ENCODE measurements at places on chromosomes 1 and 21.

- no peak for DNase-seq
Observed at GRCh38 chr1:115088871-115089419, 358 bp downstream of the TSPAN2 start.

DNA sequence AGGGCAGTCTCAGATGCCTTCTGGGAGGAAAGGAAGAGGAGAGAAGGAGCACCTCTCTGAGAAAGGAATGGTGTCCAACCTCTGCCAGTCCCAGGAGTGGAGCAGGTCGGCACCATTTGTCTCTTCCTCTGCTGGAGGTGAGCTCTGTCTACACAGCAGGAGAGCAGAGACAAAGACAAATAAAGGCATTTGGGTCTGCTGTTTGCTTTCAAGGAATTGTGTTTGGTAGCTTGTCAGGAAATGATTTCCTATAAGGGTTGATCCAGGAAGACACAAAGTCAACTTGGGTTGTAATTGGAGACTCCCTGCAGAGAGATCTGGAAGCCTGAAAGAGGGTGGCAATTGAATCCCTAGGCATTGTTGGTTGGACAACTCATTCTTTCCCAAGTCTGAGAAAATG lies 34.5 kb upstream of the PLXNA2 start:
- no peak for DNase-seq

- no peak for DNase-seq
Observed at GRCh38 chr1:212135166-212135565, 99.6 kb downstream of the DTL start.

DNA sequence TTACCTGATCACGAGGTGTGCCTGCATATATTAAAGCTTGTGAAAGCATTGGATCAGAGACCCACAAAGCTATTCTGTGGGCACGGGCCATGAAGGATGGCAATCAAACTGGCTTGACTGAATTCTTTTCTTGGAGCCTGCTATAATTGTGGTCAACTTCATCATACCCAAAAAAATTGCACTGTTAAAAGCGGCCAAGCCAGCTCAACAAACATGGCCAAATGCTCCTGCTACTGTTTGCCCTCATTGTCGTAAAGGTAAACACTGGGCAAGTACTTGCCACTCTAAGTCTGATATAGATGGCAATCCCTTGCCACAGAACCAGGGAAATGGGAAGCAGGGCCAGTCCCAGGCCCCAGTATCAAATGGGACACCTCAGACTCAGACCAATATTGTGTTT lies 6.6 kb upstream of the GSTM5 start:
- DNase-seq: no peak

- DNase-seq: no peak
Observed at GRCh38 chr1:47558601-47559593, 121.1 kb downstream of the FOXD2 start.

- DNase-seq: no peak
Observed at GRCh38 chr1:66350001-66350547, 183.9 kb upstream of the SGIP1 start.

DNA sequence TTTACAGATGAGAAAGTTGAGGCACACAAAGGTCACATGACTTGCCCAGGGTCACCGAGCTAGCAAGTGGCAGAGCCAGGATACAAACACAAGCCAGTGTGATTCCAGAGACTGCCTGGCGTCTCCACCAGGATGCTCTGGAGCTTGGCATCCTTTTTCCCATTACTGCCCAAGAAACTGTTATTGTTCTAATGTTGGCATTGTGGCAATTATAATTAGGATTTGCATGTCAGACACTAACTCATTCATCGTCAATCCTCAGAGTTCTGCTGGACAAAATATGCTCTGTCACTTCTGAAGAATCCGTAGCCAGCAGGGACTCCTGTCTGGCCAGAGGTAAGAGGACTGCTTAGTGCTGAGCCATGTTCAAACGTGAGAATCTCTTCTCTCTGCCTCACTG lies 8.8 kb downstream of the KAZN start:
- no peak for DNase-seq

DNA sequence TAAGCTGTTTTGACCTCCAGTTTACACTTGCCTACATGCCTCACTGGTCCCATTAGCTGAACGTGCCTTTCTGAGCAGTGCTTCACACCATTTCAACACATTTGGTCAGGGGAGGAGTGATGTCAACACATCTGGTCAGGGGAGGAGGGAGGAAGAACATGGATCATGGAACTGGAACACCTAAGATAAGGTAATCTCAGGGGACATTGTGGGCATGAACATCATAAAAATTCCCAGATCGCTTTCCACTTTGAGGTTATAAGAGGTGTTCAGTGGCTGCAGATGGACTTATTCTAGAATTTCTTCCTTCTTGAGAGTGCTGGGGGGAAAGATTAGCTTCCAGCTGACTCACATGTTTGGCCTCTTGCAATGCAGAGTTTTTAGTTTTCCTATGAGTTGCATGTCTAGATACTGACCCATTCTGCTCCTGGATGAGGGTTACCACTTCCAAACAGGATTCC lies 2.0 kb downstream of the QSOX1 start:
- no peak for DNase-seq

GRCh38 chr21:41813226-41813625 lies 46.4 kb upstream of the RIPK4 start:
- DNase-seq: no peak

DNA sequence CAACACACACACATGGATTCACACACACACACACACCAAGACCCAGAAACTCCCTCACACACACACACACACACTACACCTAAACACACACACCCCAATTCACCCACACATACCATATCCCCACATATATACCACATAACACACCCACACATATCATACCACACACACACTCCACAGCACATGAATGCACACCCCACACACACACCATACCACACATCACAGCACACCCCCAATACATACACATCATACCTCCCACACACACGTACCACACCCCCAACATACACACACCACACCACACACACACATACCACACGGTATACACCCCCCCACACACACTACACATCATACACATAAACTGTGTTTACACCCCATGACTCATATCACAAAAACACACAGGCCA lies 80.0 kb downstream of the DMRTB1 start:
- DNase-seq: no peak

- DNase-seq: no peak
Observed at GRCh38 chr1:87812871-87813577, 484.3 kb downstream of the LMO4 start.

GRCh38 chr1:114094363-114094634 lies 59.4 kb downstream of the SYT6 start:
- no peak for DNase-seq

GRCh38 chr1:64312431-64312830 lies 109.0 kb downstream of the UBE2U start:
- no peak for DNase-seq

DNA sequence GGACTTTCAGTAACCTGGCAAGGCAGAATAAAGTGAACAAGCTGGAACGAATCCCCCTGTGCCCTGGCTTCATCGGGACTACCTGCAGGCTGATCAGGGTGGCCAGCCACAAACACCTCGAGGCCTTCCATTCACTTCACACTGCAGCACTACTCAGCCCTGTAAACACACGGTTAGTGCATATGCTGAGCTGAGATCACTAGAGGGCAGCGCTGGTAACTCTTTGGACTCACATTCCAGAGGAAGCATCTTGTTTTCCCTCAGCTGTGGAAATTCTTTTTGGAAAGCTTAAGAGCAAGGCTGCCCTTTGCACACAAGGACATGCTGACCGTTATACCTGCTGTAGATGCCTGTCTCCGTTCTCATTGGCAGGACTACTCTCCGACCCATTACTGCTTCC lies 32.1 kb downstream of the PCSK9 start:
- DNase-seq: peak; percentile 43

GRCh38 chr1:206921772-206922265 lies at the start of gene FCMR:
TSS of gene FCMR (minus strand) at chr1:206921941. CDS start at chr1:206921854, 87 bp downstream.
- DNase-seq: no peak

DNA sequence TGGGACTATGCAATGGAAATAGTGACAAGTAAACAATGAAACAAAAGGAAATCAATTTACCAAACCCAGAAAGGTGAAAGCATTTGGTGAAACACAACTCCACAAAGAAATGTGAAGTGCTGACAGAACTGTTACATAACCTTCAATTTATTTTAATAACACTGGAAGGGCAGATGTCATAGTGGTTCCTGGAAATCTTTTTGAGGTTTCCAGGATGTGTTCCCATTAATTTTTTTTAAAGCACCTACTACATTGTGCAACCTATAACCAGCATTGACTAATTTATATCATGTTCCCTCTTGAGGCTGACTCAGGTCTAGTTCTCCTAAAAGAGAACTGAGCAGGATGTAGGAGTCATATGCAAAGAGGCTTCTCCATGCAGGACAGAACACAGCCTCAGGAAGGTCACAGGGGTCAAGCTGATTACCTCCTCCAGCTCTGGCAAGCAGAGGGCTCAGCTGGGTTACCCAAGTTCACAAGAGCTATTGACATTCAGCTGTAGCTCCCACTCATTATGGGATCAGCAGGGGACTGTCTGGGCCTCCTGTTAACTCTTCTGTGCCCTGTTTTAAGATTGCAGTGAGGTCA lies 157.1 kb upstream of the NRIP1 start:
- no peak for DNase-seq

- no peak for DNase-seq
Observed at GRCh38 chr1:237258871-237259270, 216.9 kb downstream of the RYR2 start.

GRCh38 chr1:109626682-109627408 lies 7.2 kb downstream of the AMPD2 start:
- DNase-seq: no peak

GRCh38 chr1:50109116-50109515 lies 396 bp downstream of the ELAVL4 start:
- DNase-seq: no peak

GRCh38 chr1:182122913-182123260 lies 61.4 kb upstream of the ZNF648 start:
- no peak for DNase-seq

DNA sequence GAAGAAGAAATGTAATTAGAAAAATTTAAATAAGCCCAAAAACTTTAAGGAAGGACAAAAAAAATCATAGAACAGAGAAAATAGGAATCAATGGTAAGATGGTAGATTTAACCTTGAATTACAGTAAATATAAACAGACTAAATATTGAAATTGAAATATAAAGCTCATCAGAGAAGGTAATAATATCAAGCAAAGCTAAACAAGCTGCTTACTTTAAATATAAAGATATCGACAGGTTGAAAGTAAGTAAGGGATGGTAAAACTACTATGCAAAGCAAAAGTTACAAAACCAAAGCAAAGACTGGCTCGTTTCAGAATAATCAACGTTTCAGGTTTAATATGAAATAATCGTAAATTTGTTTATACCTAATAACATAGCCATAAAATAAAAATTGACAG lies 137.0 kb upstream of the KCNJ15 start:
- DNase-seq: no peak

GRCh38 chr1:24960071-24960801 lies 30.2 kb upstream of the RUNX3 start:
- no peak for DNase-seq

DNA sequence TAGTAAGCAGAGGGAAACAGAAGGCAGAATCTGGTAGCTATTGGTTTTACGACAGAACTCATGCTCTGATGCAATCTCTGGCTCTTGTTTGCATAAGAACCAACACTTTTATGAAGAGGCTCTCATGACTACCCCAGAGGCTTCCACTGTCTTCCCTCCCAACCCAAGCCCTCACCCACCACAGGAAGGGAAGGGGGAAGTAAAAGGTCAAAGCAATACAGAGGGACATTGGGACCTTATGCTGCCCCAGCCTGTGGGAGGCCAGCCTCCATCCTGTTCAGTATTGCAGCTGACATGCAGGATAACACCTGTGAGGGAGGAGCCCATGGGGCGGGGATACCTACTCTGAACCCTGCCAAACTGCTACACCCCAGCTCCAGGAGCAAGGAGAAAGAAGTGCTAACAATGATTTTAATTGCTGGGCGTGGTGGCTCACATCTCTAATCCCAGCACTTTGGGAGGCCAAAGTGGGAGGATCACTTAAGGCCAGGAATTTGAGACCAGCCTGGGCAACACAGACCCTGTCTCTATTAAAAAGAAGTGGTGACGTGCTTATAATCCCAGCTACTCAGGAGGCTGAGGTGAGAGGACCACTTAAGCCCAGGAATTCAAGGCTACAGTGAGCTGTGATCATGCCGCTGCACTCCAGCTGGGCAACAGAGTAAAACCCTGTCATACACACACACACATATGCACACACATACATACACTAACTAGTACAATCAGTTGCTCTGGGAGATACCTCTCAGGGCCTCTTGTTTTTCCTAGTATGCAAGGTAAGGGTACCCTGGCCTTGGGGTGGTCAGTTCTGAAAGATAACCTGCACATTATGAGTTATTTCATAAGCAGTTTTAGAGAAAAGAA lies 9.5 kb downstream of the MR1 start:
- DNase-seq: no peak

- DNase-seq: no peak
Observed at GRCh38 chr21:44695184-44695583, 1.8 kb upstream of the KRTAP10-12 start.

DNA sequence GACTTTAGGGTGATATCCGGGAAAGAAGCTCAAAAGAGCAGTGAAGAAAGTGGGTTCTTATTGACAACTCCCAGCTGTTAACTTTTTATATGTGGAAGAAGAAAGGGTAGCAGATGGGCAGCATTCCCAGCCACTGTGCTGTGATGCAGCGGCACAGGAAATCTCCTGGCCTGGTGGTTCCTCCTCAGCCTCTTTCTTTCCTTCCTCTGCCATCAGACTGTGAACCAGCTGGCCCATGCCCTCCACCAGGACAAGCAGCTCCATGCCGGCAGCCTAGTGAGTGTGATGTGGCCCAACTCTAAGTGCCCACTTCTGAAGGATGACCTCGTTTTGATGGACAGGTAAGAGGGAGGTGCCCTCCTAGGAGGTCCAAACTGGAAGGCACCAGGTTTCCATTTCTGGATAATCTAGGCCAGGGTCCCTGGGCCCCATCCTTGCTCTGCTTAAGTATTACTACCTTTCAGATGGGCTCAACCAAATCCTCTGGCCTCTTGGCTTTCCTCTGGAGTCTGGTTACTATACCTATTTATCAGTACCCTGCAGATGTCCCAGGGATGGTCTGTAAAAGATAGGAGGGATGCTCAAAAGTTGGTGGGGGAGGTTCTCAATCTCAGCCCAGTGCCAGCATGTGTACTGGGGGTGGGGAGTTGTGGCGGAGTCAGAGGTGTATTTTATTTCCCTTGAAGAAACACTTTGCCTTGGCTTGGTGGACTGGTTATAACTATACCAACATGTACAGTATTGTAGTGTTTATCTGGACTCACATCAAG lies 17.0 kb downstream of the MFN2 start:
- no peak for DNase-seq

DNA sequence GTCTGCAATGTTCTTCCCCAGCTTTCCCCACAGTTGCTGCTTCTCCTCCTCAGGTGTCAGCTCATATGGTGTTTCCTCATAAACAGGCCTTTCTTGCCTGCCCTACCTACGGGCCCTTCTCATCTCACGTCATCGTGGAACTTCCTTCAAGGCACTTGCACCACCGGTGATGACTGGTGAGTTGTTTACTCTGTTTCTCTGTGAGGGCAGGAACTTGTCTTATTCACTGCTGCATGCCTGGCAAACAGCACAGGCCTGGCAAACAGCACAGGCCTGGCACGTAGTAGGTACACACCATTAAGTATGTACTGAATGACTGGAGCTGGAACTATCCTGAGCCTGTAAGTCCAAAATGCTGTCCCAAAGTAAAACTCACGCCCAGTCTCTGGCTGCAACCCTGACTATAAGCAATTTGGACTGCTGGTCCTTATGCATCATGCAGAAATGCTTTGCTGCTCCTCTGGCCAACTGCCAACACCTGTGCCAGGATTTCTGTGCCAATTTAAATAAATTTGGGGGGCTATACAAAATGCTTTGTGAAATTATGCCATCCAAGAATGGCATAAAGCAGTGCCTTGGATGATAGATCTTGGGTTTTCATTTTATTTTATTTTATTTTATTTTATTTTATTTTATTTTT lies 25.7 kb downstream of the STK40 start:
- no peak for DNase-seq
